Right renal cortex interstitium (tissue), 3 donors: ENCODE measurements at places on chromosomes 7 and 10.

DNA sequence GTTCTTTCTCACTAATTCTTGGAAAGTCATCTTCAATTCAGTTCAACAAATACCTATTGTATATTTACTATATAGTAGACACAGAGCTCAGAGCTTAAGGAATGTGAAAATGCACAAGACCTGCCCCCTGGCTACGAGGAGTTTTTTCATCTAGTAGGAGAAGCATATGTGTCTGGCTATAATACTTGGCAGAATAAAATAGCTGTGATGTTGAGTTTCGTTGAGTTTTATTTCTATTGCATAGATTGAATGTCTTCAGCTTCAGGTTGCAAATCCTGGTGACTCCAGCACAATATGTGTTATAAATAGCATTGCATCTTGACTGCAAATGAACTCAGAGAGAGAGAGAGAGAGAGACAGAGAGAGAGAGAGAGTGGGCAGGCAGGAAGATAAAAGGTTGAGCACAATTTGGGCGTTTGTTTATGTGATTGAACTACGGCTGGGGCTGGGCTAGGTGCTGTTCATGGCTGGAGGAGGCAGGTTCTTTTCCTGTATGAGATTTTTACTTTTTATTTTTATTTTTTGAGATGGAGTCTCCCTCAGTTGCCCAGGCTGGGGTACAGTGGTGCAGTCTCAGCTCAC is 229.6 kb downstream of the GALNT17 start:
- no peak for DNase-seq

- peak; percentile 40 for DNase-seq
Observed at GRCh38 chr7:149625340-149625946, 127.8 kb upstream of the ZNF746 start.

DNA sequence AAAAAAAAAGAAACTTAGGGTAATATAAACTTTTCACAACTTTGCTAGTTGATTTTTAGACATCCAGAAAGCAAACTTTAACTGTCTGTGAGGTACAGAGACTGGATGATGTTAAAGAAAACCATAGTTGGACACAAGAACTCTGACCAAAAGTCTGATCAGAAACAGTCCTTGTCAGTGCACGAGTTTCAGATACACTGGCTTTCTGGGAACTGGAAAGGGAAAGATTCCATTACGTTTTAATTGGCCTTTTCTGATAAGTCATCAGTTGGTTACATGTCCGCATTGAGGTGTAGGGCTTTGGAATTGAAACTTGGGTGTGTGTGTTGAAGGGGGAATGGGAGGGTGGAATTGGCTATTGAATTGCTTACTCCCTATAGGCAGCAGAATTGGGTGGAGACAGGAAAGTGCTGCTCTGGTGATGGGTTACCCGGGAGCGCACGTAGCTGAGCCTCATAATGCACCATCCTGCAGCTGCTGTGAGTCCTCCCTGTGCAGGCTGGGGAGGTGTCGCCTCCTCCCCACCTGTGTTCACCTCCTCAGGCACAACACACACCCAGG is 59.9 kb downstream of the DAGLB start:
- no peak for DNase-seq

GRCh38 chr10:34141032-34141680 is 673.9 kb downstream of the PARD3 start:
- no peak for DNase-seq

DNA sequence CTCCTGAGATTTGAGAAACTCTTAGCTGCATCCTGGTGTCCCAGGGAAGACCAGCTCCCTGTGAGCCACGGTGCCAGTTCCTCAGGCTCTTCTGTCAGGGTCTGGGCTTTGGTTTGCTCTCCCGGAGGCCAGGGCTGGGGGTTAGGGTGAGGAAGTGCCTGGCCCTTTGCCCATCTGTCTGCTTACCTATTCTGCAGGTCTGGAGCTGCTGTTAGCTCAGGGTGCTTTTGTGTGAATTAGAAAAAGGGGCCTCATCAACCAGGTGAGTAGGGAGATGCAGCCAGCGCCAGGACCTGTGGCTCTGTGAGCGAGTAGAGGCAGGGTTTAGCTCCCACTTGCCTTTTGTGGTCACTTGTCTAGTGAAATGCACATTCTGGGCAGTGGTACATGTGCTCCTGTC is 109.4 kb downstream of the DOCK1 start:
- DNase-seq, result no peak

- DNase-seq, result no peak
Observed at GRCh38 chr7:124566583-124566982, 199.0 kb downstream of the GPR37 start.

DNA sequence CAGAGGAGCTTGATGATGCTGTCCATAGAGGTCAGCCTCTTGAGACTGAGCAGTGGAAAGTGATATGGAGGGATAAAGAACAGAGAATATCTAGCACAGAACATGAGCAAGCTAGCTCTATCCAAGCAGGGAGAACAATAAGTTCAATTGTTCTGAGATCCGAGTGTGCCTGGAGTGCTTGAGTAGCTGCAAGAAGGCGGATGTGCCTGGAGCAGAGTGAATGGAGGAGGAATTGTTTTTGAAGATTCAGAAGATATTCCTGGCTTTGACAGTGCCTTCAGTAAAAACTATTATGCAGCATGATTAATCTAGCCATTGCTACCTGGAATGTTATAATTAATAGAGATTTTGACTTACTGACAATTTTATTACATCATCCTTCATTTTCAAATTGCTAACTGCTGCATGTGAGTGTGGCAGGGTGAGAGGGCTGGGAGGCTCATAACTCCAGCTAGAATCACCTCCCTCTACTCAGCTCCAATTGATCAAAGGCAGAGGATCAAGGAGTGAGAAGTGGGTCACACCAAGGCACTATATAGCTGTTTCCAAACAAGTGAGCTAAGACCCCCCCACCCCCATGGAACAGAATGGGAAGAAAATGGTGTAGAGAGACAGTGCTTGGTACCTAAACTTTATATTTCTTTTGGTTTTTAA is 302.8 kb downstream of the ADRA2A start:
- DNase-seq, result no peak

DNA sequence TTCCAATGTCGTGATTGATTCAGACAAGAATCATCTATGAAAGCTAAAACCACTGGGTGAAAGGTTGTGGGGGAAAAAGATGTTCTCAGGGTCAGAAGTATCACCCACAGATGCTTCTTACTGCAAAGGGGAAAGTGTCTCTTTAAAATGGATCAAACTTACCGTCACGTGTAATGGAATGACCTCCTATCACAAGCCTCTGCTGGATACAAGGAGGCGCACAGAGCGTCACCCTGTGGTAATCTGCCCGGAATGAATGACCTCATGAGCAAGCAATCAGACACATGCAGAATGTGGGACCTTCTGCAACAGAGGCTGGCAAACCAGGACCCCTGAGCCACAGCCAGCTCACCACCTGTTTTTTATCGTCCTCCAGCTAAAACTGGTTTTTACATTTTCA is 33.0 kb downstream of the WIPF3 start:
- no peak for DNase-seq
